ENCODE measurements at places on chromosomes 2 and 18. TPM values are rescaled to one million over a fixed set of nuclear protein-coding genes. Genes with fewer than 3 reads are reported as not detected.

GRCh38 chr18:22200611-22201225, 31.3 kb downstream of the GATA6 start:
- DNase-seq = no peak

GRCh38 chr18:27540111-27540510, 355.0 kb upstream of the CHST9 start:
- no peak for DNase-seq

The PSD4 gene
- 20.3 TPM for total RNA-seq

GRCh38 chr18:23135550-23136325, 453 bp downstream of the CABLES1 start:
- no peak for DNase-seq

The RMC1 gene
- 26.2 TPM for total RNA-seq

GRCh38 chr2:2238726-2239269, 92.3 kb downstream of the MYT1L start:
- no peak for DNase-seq

DNA sequence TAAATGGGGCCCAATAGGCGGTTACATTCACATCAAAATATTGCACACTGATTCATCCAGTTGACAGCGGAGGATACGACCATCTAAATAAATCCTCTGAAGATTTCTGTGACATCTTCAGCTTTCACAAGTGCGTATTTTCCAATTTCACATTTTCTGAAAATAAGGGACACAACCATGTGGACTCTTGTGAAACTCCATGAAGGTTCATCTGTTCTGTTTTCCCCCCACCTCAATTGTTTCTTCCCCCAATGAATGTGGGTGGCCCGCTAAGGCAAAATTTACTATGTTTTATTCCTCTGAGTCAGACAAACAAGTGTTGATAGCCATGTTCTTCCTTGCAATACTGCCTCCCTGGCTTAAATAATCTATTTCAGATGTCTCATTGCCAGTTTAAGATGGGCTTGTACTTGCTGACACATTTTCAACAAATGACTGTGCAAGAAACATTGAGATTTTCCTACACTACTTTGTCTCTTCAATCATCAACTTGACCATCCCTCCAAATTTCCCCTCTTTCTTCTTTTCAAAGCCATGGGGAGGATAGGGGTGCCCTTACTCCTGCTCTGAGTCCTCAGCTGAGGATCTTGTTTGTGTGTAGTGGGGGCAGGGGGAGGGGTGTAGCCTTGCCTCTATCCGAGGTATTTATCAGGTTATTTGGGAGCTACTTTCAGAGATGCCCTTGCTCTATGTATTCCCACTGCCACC, 78.2 kb downstream of the BCL11A start:
- no peak for DNase-seq

The CNTNAP5 gene
- total RNA-seq = not detected

- DNase-seq = no peak
Observed at GRCh38 chr2:144490017-144490416, 29.9 kb downstream of the ZEB2 start.

- no peak for DNase-seq
Observed at GRCh38 chr2:165804719-165805118, 10.7 kb upstream of the GALNT3 start.

GRCh38 chr2:7052404-7052803, 135.2 kb downstream of the RNF144A start:
- DNase-seq = no peak

The MERTK gene
- 18.9 TPM for total RNA-seq

- DNase-seq = no peak
Observed at GRCh38 chr2:64369706-64370105, 84.3 kb upstream of the LGALSL start.

- DNase-seq = no peak
Observed at GRCh38 chr18:31825772-31826171, 65.1 kb upstream of the SLC25A52 start.

DNA sequence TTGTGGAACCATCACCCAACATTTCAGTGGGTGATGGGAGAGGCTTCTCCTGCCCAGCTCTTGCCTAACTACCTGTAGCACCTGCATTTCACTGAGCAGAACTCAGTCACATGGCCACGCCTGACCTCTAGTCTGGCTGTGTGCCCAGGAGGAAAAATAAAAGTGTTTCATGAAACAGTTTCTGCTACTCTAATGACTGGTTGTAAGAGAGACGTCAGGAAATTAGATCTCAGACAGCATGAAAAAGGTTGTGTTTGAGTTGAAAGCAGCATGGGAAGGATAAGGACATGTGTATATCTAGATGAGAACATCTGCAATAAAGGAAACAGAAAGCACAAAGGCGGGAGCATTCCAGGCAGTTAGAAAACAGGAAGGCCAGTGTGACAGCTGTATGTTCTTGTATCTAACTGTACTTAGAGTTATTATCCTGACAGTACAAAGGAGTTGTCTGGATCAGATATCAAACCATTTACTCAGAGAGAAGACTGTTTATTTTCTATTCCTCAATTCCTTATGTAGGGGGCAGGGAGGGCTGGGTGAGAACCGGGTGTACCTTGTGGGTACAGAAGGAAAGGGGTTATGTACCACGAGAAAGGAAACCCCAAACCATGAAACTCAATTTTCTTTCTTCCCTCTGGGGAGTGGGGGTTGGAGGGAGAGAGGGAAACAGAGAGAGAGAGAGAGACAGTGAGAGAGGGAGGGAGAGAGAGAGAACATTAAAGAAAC, 307.4 kb upstream of the VWC2L start:
- DNase-seq = no peak

The GALM gene
- 14.6 TPM for total RNA-seq

DNA sequence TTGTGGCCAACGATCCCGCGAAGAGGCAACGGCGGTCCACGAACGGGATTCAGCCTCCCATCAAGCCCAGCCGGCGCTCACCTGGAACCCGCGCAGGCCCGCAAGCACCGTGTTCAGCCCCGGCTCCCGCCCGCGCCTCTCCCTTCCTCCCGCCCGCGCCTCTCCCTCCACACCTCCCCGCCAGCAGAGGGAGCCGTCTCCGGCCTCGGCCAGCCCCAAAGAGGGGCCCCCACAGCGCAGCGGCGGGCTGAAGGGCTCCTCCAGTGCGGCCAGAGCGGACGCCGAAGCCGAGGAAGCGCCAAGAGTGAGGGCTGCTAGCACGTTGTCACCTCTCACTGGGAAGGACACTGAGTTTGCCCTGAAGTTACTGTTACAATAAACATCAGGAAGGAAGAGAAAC, 55.3 kb upstream of the LAPTM4A start:
- DNase-seq = no peak

GRCh38 chr2:184416146-184416913, 182.0 kb upstream of the ZNF804A start:
- DNase-seq = no peak

GRCh38 chr2:195570329-195570728, 86.7 kb upstream of the SLC39A10 start:
- no peak for DNase-seq

The NR4A2 gene
- 62.1 TPM for total RNA-seq

GRCh38 chr2:100260712-100261620, 61.3 kb downstream of the LONRF2 start:
- peak; percentile 82 for DNase-seq

DNA sequence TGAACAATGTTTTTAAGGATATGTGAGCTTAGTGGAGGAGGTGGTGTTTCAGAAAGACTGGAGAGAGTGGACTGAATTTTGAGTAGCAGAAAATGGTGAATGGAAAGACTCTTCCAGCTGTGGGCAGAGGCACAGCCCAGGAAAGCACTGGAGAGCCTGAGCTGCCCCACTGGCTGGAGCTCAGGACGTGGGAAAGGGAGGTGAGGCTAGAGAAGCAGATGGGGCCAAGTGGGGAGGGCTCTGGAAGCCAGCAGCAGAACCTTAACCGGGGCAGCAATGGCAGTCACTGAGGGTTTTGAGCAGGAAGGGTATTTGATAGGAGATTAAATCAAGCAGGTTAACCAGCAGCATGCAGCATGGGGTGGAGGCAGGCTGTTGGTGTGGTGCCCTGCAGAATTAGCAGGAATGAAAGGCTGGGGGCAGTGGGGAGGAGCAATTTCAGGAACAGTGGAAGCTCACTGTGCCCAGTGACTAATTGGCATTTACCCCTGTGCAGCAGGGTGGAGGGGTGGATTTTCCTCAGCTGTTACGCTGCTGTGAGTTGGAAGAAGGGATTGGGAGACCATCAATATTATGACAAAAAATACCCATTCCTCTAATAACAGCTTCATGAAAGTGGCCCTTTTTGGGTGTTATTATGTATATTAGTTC, 136.2 kb downstream of the CERS6 start:
- no peak for DNase-seq

The GCKR gene
- 0.71 TPM for total RNA-seq

GRCh38 chr2:219198974-219199373, 7.6 kb upstream of the ZFAND2B start:
- no peak for DNase-seq

DNA sequence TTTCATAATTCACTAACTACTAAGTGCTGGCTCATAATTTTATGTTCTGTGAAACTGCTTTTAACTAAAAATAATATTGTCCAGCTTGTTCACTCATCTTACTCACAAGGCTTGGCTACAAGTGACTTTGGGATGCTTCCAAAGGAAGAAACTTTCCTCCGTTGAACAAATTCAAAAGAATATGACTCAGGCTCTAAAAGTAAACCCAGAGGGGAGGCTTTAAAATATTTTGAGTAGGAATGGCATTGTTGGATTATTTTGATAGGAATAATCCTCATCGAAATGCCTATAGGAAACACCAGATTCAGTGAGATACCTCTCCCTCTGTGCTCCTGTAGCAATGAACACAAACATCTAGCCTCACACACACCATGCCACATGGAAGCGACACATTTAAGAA, 25.2 kb upstream of the TLK1 start:
- DNase-seq = no peak

- DNase-seq = no peak
Observed at GRCh38 chr2:62489162-62489561, 16.8 kb downstream of the TMEM17 start.

DNA sequence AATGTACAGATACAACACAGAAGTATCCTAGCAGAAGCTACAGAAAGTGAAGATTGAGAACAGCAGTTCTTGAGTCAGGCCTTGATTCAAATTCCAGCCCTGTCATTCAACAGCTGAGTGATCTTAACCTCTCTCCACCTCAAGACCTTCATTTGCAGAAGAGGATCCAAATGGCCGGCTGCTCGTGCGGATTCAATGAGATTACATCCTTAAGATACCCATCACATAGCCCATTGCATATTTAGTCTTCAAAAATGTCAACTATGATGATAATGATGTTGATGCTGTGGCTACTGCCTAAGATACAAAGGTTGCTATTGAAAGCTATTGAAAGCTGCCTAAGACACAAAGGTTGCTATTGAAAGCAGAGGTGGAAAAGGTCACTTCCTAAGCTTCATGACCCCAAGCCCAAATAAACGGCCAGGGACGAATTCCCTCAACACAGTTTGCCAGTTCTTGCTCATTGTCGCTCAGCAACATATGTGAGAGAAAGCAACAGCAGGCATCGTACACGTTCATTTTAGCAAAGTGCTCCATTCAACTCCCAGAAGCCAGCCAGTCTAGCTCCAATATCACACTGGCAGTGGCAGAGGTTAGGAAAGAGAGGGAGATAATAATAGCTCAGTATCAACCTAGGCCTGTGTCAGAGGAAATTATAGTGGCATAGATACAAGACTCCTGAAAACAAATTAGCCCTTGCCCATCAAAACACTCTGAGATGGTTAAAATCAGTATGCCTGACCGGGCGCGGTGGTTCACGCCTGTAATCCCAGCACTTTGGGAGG, 36.1 kb downstream of the MRPL35 start:
- DNase-seq = no peak

GRCh38 chr2:61802548-61802947, 51.3 kb downstream of the FAM161A start:
- no peak for DNase-seq

DNA sequence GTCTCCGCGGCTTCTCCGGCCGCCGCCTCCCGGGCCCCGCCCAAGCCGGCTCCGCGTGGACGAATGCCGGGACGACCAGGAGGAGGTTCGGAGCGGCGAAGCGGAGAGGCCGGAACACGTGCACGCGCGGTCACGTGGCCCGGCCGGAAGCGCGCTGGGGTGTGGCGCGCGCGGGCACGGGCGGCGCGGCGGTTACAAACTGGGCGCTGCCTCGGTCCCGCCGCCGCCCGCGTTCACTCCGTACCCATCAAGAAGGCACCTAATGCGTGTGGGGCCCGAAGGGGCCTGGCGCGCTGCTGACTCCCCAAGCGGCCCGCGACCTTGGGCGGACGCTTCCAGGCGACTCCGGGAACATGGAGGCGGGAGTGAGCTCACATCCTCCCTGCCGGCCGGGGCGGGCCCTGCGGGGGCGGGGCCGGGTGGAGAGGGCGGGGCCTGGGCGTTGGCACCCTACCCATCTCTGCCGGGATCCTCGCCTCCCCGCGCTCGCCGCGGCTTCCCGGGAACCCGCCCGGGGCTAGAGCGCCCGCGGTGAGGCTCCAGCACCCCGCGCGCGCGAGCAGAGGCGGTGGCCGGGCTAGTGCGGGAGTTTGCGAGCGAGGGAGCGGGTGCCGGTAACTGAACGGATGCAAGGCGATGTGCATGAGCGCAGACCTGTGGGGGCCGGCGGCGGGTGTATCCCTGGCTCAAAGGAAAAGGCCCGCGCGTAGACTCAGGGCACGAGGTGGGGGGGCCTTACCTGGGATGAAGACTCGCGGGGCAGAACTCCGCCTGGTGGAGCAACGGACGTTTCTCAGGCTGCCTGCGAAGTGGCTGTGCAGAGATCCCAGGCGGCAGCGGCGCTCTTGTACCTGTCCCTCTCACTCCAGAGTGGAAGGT, at the start of gene TMEM185B:
Gene TMEM185B, minus strand, starts transcription at position 367 of the 879 bp plus-strand sequence. CDS start 424 bp downstream, outside the sequence.
- peak; percentile 95 for DNase-seq

DNA sequence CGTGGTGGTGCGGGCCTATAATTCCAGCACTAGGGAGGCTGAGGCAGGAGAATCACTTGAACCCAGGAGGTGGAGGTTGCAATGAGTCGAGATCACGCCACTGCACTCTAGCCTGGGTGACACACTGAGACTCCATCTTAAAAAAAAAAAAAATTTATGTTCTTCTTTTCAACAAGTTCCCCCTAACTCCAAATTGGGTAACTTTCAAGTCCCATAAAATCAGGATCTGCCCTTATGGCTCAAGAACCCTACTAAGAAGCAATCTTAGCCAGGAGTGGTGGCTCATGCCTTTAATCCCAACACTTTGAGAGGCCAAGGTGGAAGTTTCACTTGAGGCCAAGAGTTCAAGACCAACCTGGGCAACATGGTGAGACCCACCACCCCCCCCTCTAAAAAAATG, 30.3 kb upstream of the TLK1 start:
- DNase-seq = no peak

The GKN1 gene
- total RNA-seq = not detected

GRCh38 chr2:143686585-143687164, 557.5 kb downstream of the ARHGAP15 start:
- no peak for DNase-seq

The TMEM247 gene
- total RNA-seq = not detected

GRCh38 chr2:225737556-225737955, 338.0 kb downstream of the NYAP2 start:
- no peak for DNase-seq

All from sciatic nerve (tissue), 2 donors.